ENCODE measurements at places on chromosomes 2 and 18.

DNA sequence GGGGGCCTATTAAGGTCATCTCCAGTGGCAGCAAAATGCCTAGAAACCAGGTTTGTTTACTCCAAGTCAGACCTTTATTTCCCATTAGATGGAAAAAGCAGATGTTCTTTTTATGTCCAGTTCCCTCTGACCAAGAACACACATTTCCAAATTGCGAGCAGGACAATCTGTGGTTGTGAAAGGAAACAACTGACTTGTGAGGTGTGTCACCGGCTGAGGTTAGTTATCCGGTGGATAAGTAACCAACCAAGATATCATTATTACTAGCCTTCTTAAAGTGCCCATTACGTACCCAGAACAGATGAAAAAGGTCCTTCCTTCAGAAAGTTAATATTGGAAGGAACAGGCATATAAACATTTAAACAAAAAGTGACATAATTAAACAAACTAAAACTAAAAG is 112.9 kb downstream of the THADA start:
- DNase-seq, result no peak

DNA sequence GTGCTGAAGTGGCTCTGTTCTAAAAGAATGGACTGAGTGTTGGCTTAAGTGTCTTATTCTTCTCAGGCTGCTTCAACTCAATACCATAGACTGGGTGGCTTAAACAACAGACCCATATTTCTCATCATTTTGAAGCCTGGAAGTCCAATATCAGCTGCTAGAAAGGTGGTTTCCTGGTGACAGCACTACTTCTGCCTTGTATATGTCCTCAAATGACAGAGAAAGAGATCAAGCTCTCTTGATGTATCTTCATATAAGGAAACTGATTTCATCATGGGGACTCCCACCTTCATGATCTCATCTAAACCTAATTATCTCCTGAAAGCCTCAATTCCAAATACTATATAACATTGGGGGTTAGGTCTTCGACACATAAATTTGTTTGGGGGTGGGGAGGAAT is 449.7 kb upstream of the DSEL start:
- DNase-seq, result no peak

- no peak for DNase-seq
Observed at GRCh38 chr18:75624869-75625268, 197.4 kb upstream of the SMIM21 start.

DNA sequence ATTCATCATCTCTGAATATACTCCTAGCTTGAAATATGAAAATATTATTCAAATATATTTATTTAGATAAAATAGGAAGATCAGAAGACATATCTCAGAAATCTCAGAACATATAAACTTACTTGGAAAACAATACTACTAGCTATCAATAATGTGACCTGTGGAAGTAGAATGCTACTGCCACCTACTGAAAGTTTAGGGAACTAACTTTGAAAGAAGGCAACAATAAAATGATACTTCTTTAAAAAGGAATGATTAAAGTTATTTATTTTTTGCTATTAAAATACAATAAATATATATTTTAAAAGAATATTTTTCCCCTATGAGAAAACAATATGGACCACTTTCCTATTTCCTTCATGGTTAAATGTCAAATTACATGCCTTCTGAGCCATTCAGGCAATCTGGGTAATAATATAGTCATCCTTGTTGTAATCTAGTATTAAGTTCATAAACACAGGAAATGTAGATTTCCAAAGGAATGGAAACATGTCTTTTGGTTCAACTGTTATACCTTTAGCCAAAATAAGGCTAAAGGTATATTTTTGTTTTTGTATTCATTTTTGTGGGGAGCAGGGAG is 26.0 kb downstream of the ACADL start:
- DNase-seq, result no peak

DNA sequence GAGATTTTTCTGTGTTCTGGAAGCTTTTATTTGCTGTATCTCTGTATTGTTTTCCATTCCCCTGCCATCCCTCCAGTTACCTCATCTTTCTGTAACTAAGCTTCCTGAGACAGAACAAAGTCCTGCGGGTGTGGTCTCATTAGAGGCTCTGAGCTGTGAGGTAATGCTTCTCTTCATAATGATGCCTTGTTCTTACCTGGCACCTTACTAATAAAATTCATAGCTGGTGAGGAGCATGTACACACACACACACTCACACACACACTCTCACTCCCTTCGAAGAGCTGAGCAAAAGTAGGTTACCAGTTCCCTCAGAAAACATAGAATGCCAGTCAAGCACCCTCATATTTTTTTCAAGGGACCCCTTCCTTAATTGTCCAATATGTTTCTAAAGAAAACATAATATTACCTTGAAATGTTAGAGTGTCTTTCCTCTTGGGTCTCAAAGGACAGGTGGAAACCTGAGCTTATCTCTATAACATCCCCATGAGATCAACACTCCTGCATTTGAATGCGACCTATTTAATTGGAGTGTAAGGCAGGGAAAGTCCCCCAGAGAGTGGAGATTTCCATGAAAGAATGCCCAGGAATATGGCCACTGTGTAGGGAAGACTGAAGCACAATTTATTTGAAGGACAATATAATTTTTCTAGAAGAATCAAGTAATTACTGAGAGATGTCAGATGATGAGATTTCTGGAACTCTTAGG is 161.6 kb upstream of the NCK2 start:
- DNase-seq, result no peak

DNA sequence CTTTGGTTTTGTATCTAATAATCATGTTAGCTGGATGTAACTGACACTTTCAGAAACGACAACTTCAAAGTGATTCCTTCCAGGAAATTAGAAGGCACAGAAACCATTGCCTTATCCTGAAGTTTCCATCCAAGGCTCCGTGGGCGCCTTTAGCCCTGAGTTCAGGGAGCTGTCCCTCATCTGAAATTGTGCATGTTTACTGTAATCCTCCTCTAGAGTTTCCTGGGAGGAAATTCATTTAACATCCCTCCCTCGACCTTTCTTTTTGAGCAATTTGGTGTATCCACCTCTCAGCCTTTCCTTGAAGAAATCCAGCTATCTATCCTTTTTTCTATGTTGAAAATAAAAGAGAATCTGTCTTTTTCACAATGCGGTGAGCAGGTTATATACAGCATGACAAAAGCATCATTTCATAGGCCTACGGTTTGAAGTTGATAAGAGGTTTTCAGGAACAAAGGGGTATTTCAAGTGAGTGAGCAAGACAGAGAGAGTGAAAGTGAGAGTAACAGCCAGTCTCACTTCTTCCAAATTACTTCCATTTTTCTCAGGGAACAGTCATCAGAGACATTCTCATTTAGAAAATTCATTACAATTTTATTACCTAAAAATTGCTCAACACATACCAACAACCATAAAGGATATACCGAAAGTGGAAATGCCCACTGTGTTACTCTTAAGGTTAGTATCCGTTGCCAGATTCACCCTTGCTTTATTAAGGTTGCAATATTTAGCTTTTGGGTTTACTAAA is 167.3 kb downstream of the MREG start:
- no peak for DNase-seq

DNA sequence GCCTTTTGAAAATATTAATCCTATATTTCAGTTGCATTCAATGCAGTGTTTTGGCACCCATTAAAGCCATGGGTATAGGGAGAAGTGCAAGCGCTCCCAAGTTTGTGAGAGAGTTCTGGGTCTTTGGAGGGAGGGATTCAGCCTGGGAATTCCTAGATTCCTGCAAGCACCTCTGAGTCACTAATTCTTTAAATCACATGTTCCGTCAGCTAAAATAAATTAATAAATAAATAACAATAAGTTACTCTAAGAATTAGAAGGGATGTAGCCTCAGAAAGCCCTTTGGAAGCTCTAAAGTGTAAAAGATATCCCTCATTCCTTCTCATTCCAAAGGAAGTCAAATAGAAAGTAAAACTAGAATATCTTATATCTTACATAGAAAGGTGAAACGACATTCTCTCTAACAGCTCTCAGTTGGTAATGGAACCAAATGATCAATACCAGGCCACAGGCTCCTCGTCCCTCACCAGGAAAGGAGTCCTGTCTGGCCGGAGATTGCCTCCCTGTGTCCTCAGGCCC is 222.4 kb upstream of the RBBP8 start:
- DNase-seq, result no peak

DNA sequence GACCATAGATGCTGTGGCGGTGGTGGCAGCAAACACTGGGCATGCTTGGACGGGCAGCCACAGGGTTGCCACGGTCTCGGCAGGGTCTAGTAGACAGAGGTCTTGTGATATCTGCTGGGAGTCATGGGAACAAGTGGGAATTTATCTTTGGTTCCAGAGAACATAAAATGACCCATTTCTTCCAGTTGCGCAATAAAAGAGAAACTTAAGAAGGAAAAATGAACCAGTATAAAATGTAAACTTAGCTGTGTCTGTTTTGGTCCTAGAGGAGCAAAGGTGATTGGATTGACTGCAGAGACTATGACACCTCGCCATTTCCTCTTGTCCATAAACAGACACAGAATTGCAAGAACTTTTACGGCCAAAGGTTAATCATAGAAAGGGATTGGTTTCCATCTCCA is 132.6 kb upstream of the RBBP8 start:
- no peak for DNase-seq

DNA sequence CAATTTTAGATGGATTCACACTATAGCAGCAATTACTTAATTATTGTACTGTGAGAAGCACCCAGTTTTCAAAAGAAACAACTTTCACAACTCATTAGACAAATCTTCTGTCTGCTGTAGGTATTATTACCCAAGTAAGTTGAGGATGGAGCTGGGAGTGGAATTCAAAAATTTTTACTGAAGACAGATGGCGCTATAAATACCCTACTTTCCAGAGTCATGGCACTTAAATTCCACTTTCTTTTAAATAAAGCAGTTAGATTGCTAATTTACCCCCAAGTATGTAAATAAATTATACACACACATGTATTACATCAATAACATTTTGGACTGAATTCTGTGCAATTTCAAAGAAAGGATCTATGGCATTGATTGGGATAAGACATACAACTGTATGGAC is 166.8 kb downstream of the FTCDNL1 start:
- no peak for DNase-seq

- no peak for DNase-seq
Observed at GRCh38 chr2:135965756-135966155, 19.7 kb downstream of the DARS1 start.

GRCh38 chr2:88006912-88007439 is 9.4 kb downstream of the RNU2-63P start:
- no peak for DNase-seq

DNA sequence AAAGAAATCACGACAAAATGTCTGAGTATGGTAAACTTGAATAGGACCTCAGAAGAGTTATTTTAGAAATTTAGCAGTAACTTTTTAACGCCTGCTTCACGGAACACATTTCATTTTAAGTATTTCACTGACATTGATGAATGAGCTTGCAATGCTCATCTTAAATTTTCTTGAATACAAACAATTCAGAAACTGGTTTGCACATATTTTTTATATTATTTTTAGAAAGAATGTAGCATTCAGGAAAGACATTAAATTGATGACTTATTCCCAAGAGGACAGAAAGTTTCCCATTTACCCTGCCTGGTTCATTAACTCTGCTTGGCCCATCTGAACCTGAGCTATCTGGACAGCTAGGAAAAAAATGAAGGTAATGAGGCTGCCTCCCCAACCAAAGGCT is 89.3 kb downstream of the MBD2 start:
- DNase-seq, result no peak

DNA sequence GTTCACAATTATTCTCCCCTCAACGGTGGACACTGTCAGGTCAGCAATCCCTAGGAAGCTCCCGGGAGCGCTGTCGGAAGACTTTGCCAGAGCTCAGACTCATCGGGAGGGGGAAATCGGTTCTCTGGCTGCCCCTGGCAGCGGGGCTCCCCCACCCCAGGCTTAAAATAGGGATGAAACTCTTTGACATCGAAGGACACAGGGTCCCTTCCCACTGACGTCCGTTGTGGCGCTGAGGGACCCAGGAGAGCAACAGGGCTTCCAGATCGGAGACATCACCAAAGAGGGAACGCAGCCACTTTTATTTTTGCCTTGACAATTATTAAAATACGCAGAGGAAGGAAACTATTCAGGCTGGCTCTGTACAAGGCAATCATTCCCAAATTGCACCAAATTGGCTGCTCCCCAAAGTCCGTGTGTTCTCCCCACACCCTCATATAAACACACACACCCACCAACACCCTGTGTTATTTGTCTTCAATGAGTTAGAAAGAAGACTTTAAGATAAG is 249.0 kb downstream of the CDH20 start:
- DNase-seq, result no peak

- DNase-seq, result no peak
Observed at GRCh38 chr2:213067888-213068287, 83.5 kb downstream of the IKZF2 start.

DNA sequence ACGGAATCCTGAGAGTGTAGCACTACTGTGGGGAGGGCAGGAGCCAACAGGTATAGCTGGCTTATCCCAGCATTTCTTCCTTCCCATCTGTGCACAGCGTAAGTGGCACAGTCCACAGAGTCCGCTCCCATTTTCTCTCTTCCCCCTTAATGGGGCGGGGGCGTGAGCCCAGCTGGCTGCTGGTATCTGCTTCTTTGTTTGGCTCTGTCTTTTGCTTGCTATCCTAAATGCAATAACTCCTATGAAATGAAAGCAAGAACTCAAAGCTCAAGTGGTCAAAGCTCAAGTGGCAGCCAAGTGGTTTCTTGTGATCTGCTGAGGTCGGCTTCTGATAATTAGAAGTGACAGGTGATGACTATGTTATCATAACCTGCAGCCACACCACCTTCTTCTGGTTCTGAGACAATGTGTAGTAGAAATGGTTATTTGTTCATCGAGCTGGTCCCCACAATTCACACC is 192.7 kb downstream of the PLCL1 start:
- no peak for DNase-seq

DNA sequence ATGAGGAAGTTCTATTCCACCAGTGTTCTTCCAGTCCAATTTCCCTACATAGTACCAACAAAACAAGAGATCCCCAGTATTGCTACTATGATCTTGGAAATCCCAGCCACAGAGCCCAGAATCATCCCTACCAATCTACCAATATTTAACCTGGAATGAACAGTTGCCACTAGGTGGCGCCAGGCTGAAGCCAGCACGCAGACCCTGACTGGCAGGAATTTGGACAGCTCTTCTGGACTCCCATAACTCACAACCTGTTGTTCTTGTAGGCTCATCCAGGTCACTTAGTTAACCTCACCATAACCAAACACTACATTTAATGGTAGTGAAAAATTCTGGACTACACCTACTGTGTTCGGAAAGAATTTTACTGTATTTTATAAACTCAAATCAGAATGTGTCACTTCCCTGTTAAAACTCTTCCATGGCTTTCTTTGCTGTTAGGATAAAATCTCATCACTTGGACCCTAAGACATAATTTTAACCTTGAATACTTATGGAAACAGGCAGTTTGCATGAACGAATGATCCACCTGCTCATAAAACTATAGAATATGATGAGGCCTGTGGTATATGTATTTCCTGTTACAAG is 59.8 kb upstream of the SLC38A11 start:
- peak; percentile 75 for DNase-seq

GRCh38 chr2:234816056-234816455 is 135.8 kb upstream of the SH3BP4 start:
- no peak for DNase-seq

DNA sequence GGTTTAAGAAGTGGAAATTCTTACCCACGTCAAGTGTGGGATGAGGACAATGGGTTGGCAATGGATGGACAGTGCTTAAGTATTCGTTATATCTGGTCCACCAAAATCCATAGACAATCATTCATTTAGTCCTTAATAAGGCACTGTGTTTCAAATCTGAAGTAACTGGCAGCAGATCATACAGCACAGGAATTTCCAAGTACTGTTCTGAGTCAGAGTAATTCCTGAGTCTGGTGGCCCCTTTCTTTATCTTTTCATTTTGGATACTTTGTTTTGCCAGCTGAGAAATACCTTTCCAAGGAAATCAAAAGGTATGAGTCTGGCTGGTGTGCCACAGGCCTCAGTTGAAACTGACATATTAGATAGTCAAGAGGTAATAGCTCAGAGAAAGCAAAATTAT is 31.4 kb upstream of the CCDC102B start:
- no peak for DNase-seq

All from hypothalamus (tissue), 51 donors.